Lower lobe of right lung (tissue), 2 donors: ENCODE measurements at places on chromosomes 12 and 14. TPM values are rescaled to one million over a fixed set of nuclear protein-coding genes. Genes with fewer than 3 reads are reported as not detected.

Gene CD27
- total RNA-seq = 2.3 TPM

Gene AGAP2
- 5.7 TPM for total RNA-seq

DNA sequence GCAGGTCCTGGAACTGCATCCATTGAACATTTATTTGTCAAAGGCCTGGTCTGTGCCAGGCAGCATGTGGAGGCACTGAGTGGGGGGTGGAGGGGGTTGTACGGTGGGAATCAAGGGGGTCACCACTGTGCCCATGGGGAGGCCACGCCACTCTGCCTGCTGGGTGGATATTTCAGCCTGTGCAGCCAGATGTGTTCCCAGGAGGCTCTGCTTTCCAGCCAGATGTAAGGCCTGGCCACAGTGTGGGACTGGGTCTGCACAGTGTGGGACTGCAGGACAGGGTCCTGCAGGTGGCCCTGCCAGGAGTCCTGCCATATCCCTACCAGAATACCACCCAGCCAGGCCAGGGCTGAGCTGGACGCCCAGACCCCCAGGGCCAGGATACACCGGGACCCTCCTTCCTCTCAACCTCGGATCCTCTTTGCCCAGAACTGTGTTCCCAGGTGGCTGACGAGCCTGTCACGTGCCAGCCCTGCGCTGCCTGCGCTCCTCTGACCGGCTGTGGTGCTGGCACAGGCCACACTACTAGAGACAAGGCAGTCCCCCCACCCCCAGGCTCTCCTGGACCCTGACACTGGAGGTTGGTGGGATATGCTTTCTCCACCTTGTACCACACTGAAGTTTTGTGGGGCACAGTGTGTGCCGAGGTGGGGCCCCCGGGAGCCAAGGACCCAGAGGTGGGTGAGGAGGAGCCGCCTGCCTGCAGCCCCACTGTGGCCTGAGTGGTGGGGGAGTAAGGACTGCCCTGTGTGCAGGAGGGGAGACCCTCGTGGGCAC lies 17.5 kb downstream of the XRCC3 start:
- no peak overlapping the region for H3K4me3 ChIP-seq
- peak; percentile 26 for DNase-seq
- H3K27me3 ChIP-seq = no peaks in the 10 kb centered on the region
- H3K27ac ChIP-seq = peak overlapping the region; percentile 53

- no peak overlapping the region for H3K27ac ChIP-seq
- peaks cover 25% of the 10 kb centered on the region for H3K4me1 ChIP-seq
- H3K4me3 ChIP-seq = no peak overlapping the region
- H3K36me3 ChIP-seq = no peaks in the 10 kb centered on the region
Observed at GRCh38 chr14:65433157-65433556, 20.6 kb downstream of the FUT8 start.

- DNase-seq = no peak
- no peaks in the 10 kb centered on the region for H3K36me3 ChIP-seq
- H3K4me3 ChIP-seq = no peak overlapping the region
- H3K4me1 ChIP-seq = peaks cover 17% of the 10 kb centered on the region
Observed at GRCh38 chr14:53306911-53307310, 153.8 kb upstream of the DDHD1 start.

GRCh38 chr12:98399532-98399931 lies 115.9 kb upstream of the TMPO start:
- peaks cover 15% of the 10 kb centered on the region for H3K4me1 ChIP-seq
- DNase-seq = no peak
- H3K36me3 ChIP-seq = no peaks in the 10 kb centered on the region
- H3K27ac ChIP-seq = no peak overlapping the region
- no peaks in the 10 kb centered on the region for H3K27me3 ChIP-seq
- no peak overlapping the region for H3K4me3 ChIP-seq

- H3K27me3 ChIP-seq = no peaks in the 10 kb centered on the region
- no peak overlapping the region for H3K27ac ChIP-seq
Observed at GRCh38 chr12:6355491-6356373, 13.9 kb upstream of the TNFRSF1A start.

- H3K4me3 ChIP-seq = peak overlapping the region; percentile 89
- no peaks in the 10 kb centered on the region for H3K36me3 ChIP-seq
- peaks cover 17% of the 10 kb centered on the region for H3K4me1 ChIP-seq
- DNase-seq = no peak
- H3K27me3 ChIP-seq = no peaks in the 10 kb centered on the region
- H3K27ac ChIP-seq = peak overlapping the region; percentile 51
Observed at GRCh38 chr14:96797582-96798349, 584 bp downstream of the VRK1 start.

DNA sequence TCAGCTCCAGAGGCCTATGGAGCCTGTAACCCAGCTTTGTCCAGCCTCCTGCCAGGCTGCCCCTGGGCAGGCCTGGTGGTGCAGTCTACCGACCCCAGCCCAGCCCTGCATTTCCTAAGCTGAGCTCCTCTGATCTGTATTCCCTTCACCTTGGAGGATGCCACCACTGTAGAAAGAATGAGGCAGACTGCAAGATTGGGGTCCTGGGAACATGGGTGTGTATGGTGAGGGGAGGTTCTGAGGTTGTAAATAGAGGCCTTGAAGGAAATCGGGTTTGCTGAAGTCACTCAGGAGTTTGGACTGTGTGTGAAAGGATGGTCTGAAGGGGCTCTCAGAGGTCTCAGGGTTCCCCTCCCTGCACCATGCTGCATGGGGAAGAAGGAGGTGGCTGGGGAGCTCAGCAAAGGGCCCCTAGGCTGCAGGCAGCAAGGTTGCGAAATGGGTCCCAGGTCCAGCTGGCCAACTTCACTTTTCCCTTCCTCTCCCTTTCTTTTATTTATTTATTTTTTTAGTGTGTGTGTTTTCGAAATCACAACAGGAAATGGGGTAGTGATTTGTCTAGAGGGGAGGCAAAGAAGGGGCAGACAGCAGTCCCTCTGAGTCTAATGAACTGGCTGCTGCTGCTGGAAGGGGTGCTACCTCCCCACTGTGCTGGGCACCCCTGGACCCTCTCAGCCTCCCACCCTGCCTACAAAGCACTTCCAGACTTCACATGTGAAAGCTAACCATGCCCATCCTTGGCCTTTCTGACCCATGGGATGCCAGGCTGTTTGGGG lies 1.2 kb upstream of the LRP1-AS start:
- peaks cover 88% of the 10 kb centered on the region for H3K4me1 ChIP-seq
- H3K27ac ChIP-seq = peak overlapping the region; percentile 75
- no peaks in the 10 kb centered on the region for H3K27me3 ChIP-seq
- H3K4me3 ChIP-seq = peak overlapping the region; percentile 8

DNA sequence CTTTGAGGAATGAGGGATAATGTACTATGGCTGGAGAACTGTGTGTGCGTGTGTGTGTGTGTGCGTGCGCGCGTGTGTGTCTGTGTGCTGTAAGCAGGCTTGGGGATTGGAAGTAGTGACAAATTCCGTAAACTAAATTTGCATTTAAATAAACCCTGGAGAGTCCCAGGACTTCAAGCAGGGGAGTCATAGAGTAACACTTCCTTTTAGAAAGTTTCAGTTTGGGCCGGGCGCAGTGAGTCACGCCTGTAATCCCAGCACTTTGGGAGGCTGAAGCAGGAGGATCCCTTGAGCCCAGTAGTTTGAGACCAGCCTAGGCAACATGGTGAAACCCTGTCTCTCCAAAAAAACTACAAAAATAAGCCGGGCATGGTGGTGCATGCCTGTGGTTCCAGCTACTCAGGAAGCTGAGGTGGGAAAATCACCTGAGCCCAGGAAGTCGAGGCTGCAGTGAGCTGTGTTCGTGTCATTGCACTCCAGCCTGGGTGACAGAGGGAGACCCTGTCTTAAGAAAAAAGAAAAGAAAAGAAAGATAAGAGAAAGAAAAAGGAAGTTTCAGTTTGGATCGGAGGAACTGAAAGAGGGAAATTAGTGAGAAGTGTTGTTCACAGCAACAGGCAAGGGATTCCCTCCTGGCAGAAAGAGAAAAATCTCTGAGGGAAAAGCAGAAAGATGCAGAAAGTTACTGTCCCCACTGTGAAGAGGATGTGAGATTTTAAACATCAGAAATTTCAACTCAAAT lies 222.7 kb upstream of the SOX5 start:
- no peaks in the 10 kb centered on the region for H3K4me1 ChIP-seq
- H3K36me3 ChIP-seq = no peaks in the 10 kb centered on the region
- H3K27ac ChIP-seq = no peak overlapping the region
